ENCODE measurements at places on chromosomes 7 and 10.

DNA sequence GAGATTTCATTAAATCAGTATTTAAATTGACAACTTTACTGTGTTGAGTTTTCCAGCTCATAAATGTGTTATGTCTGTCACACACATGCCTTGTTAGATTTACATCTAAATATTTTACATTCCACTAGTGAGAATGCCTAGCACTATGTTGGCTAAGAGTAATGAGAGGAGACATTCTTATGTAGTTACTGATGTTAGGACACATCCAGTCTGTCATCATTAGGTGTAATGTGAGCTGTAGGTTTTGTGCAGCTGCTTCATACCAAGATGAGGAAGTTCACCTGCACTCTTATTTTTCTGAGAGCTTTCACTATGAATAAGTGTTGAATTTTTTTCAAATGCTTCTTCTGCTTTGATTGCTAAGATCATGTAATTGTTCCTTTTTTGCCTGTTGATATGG is 218.0 kb upstream of the IGFBP3 start:
- no peak for DNase-seq

DNA sequence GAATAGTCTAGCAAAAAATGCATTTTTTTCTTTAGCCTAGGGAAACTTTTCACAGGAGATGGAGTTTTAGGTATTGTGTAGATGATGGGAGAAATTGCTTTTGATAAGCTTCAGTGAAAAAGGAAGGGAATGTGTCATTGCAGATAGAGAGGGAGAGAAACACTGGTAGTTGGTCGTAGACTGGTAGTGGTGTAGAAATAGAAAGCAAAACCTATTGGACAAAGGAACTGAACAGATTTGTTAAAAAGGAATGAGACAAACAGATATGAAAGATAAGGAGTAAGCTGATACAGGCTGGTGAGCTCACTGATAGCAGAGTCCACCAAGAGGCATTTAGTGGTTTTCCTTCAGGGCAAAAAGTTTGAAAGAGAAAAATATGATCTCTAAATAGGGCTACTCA is 94.3 kb downstream of the ZEB1 start:
- DNase-seq, result no peak

GRCh38 chr10:130745251-130745650 is 566.3 kb downstream of the TCERG1L start:
- no peak for DNase-seq

- no peak for DNase-seq
Observed at GRCh38 chr10:108598831-108599230, 1324.5 kb downstream of the XPNPEP1 start.

DNA sequence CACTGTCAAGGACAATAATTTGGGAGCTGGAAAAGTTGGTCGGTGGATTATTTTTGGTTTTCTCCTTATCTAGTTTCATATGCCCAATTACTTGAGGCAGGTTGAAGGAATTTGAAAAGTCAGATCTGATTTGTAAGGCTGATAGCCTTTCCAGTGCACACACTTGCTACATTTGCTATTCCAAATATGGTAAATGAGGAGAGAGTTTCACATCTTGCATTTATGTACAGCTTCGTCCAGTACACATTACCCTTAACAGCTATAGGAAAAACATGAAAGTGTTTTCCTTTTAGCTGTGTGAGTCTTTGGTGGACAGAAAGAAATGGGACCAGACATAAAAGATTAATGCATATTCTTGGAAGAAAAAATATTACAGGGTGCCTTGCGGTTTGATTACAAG is 201.8 kb downstream of the CELF2 start:
- no peak for DNase-seq

GRCh38 chr7:55623617-55624016 is 51.3 kb upstream of the VOPP1 start:
- DNase-seq, result no peak

- DNase-seq, result no peak
Observed at GRCh38 chr7:2445898-2446555, 30.2 kb downstream of the GRIFIN start.

DNA sequence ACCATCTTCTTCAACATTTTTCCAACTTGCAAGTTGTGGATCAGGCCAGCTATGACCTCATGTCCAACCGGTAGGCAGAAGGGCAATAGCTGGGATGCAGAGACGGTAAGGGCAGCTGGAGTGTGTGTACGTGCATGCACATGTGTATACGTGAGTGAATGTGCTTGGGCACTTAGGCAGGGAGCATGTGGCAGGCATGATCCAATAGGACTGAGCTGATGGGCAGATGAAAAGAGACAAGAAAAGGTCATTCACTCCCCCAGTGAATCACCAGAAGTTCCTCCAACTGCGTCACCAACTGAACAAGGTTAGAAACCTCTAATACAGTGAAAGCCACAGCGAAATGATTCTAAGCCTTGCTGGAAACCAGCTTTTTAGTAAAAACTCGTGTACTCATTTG is 176.1 kb downstream of the FGFR2 start:
- no peak for DNase-seq

- DNase-seq, result no peak
Observed at GRCh38 chr10:45373576-45374349, at the start of gene ALOX5. TSS of gene ALOX5 (plus strand) at chr10:45374216. CDS start at chr10:45374280, 64 bp downstream.

DNA sequence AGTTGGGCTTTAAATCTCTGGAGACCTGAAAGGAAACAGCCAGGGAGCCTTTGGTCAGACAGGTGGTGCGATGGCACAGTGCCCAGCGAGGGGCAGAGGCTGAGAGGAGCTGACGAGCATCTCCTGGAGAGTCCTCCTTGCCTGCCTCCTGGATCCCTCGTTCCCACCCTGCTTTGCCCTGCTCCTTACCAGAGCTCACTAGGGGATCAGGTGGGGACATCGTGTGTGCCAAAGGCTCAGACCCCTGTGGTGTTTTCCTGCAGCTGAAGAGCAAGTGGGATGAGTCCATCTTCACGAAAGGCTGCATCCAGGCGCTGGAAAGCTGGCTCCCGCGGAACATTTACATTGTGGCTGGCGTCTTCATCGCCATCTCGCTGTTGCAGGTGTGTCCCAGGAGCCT is 21.8 kb upstream of the SH2D4B start:
- DNase-seq, result no peak

DNA sequence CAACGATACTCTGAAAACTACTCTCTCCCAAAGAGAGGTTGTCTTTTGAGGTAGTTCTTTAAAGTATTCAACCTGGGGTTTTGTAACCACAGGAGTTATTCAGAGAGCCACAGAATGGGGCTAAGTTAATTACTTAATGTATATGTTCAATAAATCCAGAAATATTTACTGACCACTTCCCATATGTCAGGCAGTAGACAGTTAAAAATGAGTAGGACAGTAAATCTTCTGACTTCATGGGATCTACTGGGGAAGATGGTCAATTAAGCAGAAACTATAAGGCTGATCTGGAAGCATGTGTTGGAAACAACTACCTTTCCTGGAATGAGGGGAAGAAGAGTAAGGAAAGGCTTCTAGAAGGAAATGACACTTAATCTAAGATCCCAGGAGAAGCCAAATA is 167.7 kb downstream of the MAGI2 start:
- DNase-seq, result no peak

- no peak for DNase-seq
Observed at GRCh38 chr7:44678471-44679179, 70.0 kb upstream of the ZMIZ2 start.

GRCh38 chr7:50145801-50146338 is 52.8 kb upstream of the ZPBP start:
- DNase-seq, result no peak

DNA sequence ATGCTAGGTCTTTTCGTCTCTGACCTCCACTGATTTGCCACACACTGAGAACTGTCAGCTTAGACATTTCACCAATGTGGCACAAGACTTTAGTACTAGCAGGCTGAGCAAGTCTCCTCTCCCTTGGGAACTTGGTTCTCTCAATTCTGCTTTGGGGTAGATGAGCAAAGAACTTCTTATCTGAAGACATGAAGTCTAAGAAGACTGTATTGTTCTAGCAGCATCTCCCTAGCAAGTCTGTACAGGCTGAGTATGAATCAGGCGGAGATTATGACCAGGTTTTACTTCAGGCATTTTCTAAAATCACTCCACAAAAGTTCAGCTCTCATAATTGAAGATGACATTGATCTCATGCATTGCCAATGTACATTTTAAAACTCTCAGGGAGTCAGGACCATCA is 23.8 kb upstream of the STN1 start:
- DNase-seq, result no peak

- no peak for DNase-seq
Observed at GRCh38 chr7:108360058-108360800, 96.0 kb downstream of the NRCAM start.

- no peak for DNase-seq
Observed at GRCh38 chr7:84701524-84702306, 485.1 kb downstream of the SEMA3D start.

- peak; percentile 71 for DNase-seq
Observed at GRCh38 chr7:2558629-2559282, at the start of gene IQCE. TSS of gene IQCE (plus strand) at chr7:2558979. CDS start at chr7:2559182, 203 bp downstream.

DNA sequence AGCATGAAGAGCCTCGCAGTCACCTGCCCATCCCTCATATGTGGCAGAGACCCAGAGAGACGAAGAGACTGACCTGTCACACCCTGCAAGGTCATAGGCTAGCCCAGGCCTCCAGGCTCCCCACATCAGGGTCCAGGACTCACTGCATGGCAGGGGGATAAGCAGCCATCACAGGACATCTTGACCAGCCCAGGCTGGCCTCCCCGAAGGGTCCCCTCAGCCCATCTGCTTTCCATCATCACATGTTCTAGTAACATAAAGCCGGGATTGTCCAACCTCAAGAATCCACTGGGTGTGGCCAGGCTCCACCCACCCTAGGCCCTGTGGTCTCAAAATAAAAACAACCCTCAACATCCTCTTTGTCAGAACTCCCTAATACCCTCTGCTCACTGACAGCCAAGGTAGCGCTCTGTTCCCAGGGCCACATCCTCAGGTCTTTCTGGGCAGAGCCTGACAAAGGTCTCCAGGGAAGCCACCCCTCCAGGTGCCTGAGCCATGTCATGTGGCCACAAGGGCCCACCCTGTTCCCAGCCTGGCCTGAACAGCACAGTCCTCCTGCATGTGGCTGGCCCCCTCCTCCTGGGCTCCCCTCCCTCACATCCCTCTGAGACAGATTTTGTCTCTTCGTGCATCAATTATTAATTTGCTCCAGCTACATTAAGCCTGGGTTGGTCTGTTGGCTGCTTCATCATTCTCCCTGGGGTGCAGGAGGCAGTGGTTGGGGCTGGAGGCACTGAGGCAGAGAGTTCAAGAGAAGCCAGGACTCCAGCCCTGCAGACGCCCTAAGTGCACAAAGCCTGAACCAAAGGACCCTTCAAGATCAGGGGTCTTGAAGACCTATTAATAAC is 131.8 kb upstream of the UNC5B start:
- DNase-seq, result no peak

DNA sequence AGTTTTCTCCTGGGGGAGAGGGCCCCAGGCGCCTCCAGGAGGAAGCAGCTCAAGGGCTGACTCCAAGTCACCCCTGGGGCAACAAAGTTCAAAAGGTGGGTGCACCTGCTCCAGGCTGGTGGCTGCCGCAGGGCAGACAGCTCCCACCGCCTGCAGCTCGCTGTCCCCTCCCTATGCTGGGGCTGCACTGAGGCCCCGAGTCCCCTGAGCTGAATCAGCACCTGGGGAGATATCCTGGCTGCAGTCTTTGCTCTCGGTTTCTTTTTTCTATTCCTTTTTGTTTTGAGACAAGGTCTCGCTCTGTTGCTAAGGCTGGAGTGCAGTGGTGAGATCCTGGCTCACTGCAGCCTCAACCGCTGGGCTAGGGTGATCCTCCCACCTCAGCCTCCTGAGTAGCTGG is 183.4 kb downstream of the DNAJB6 start:
- no peak for DNase-seq

DNA sequence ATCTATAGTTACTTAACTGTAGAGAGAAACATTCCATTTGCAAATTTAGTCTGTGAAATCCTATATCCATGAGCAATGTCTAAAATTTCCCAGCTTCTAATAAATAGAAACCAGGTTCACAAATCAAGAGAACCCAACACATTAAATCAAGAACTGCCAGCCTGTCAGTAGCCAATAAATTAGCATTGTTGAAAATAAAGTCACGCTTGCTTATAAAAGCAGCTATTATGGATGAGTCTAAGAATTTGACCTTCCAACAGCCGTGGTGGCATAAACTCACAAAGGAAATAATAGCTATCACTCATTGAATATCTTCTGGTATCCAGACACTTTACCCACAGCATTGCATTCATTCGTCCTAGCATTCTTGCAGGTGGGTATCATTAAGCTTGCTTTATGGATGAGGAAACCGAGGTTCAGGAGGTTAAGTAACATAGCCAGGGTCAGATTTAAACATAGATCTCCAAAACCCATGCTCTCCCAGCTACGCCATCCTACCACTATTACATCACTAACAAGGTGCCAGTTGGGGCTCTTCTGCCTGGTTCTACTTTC is 260.1 kb upstream of the YAE1 start:
- DNase-seq, result no peak

- no peak for DNase-seq
Observed at GRCh38 chr10:78706726-78707540, 361.8 kb upstream of the ZMIZ1 start.

GRCh38 chr10:113384181-113384580 is 168.7 kb upstream of the HABP2 start:
- no peak for DNase-seq

- DNase-seq, result no peak
Observed at GRCh38 chr10:96287392-96288105, 16.2 kb upstream of the BLNK start.

DNA sequence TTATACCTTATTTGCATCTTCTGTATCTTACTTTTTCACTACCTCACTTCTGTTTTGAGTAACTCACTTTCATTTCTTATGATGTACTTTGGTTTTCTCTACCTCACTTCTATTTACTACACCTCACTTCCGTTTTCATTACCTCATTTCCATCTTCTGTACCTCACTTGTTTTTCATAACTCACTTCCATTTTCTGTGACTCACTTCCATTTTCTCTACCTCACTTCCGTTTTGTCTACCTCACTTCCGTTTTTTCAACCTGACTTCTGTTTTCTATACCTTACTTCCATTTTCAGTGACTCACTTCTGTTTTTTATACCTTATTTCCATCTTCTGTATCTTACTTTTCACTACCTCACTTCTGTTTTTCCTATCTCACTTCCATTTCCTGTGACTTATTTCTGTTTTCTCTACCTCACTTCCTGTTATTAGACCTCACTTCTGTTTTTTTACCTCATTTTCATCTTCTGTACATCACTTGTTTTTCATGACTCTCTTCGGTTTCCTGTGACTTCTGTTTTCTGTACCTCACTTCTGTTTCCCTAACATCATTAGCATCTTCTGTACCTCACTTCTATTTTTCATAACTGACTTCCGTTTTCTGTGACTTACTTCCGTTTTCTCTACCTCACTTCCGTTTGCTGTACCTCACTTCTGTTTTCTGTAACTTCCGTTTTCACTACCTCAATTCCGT is 493.1 kb upstream of the AKR1E2 start:
- no peak for DNase-seq
